ENCODE measurements at places on chromosomes 3 and 15. TPM values are rescaled to one million over a fixed set of nuclear protein-coding genes. Genes with fewer than 3 reads are reported as not detected.

The ITIH4 gene
- 0.39 TPM for polyA plus RNA-seq

The CCDC33 gene
- not detected for polyA plus RNA-seq

The P2RY12 gene
- polyA plus RNA-seq, result 0.27 TPM

The KCNMB3 gene
- polyA plus RNA-seq, result 24.6 TPM

The FAM81A gene
- polyA plus RNA-seq, result 9.7 TPM

Measured in Purkinje cell (primary cell).